ENCODE measurements at places on chromosomes 5 and 9. TPM values are rescaled to one million over a fixed set of nuclear protein-coding genes. Genes with fewer than 3 reads are reported as not detected.

TMC1 gene
- total RNA-seq, result 0.50 TPM

GALNT12 gene
- 2.4 TPM for total RNA-seq

EGR1 gene
- 97.0 TPM for total RNA-seq

PAEP gene
- not detected for total RNA-seq

BTNL3 gene
- total RNA-seq, result not detected

LEAP2 gene
- total RNA-seq, result not detected

GRCh38 chr5:72326306-72326649, 6.1 kb downstream of the PTCD2 start:
- no peaks in the 10 kb centered on the region for H3K27me3 ChIP-seq
- no peak for DNase-seq

GRCh38 chr5:96537386-96537785, 104.3 kb upstream of the PCSK1 start:
- peaks cover 5% of the 10 kb centered on the region for H3K4me1 ChIP-seq
- no peak for DNase-seq
- H3K36me3 ChIP-seq, result no peaks in the 10 kb centered on the region
- no peaks in the 10 kb centered on the region for H3K27me3 ChIP-seq
- H3K27ac ChIP-seq, result peak overlapping the region; percentile 46

GRCh38 chr5:159576902-159577301, 246.6 kb upstream of the IL12B start:
- DNase-seq, result no peak
- no peaks in the 10 kb centered on the region for H3K4me1 ChIP-seq

- no peaks in the 10 kb centered on the region for H3K4me1 ChIP-seq
- peak overlapping the region; percentile 56 for H3K27ac ChIP-seq
- no peak for DNase-seq
- H3K36me3 ChIP-seq, result no peaks in the 10 kb centered on the region
- no peak overlapping the region for H3K4me3 ChIP-seq
- no peaks in the 10 kb centered on the region for H3K27me3 ChIP-seq
Measured at GRCh38 chr9:37997636-37998374, 71.2 kb downstream of the SHB start.

GRCh38 chr5:1783216-1783554, 16.5 kb downstream of the MRPL36 start:
- no peaks in the 10 kb centered on the region for H3K4me1 ChIP-seq
- H3K36me3 ChIP-seq, result no peaks in the 10 kb centered on the region
- no peak overlapping the region for H3K4me3 ChIP-seq
- H3K27ac ChIP-seq, result no peak overlapping the region
